Lower lobe of right lung (tissue), 2 donors: ENCODE measurements at places on chromosomes 2 and 18. TPM values are rescaled to one million over a fixed set of nuclear protein-coding genes. Genes with fewer than 3 reads are reported as not detected.

DNA sequence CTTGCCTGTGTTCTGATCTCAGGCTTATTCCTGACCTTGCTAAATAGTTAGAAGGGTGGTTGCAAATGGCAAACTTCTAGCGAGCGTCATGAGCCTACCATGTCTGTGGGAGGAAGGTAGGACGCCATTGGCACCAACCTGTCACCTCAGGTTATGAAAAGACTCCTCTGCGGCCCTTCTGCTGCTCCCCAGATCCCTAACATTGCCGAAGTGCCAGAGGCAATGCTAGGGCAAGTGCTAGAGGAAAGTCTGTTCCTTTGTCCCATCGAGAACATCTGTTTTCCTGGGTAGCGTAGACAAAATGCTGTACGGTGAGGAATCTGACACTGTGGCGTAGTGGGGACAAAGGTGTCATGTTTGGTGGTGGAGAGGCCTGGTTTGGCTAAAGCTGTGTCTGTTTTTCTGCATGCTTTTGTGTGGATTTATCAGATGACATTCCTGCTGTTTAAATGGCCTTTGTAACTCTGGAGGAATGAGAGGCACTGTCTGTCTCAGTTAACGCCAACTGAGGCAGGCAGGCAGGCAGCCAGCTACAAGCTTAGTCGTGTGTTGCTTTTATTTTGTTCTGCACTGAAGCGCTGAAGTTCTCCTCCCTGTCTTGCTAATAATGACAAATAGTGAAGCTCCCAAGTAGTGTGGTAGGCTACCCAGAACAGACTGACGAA is 94.1 kb downstream of the PRPF40A start:
- H3K4me1 ChIP-seq = no peaks in the 10 kb centered on the region
- H3K27ac ChIP-seq = no peak overlapping the region
- H3K27me3 ChIP-seq = no peaks in the 10 kb centered on the region
- peaks cover 33% of the 10 kb centered on the region for H3K36me3 ChIP-seq
- no peak for DNase-seq

DNA sequence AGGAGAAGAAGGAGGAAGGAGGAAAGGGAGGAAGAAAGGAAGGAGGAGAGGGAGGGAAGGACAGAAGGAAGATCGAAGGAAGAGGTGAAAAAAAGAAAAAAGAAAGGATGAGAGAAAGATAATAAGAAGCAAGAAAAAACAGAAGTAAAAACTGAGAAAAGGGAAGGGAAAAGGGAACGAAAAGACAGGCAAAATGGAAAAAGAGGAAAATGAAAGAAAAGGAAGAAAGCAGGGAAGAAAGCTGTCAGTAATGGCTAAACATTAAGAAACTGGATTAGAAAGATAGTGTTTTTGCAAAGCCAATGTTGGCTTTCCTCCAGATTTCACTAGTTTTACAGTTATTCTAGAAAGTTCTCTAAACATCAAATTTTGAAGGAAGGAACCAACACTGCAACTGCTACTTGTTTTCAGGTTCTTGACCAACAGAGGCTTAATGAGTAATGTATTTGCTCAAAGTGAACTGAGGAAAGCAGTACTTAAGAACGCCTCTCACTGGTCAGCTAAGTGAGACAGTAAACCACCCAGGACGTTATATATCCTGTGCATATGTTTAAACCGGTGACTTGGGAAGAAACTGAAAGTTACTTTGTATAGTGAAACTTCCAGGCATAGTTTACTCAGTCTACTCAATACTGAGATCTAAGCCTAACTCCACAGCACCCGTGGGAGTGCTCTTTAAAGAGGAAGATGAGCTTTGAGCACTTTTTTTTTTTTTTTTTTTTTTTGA is 286.2 kb upstream of the TRIB2 start:
- H3K27ac ChIP-seq = no peak overlapping the region
- no peaks in the 10 kb centered on the region for H3K27me3 ChIP-seq
- no peak overlapping the region for H3K4me3 ChIP-seq

DNA sequence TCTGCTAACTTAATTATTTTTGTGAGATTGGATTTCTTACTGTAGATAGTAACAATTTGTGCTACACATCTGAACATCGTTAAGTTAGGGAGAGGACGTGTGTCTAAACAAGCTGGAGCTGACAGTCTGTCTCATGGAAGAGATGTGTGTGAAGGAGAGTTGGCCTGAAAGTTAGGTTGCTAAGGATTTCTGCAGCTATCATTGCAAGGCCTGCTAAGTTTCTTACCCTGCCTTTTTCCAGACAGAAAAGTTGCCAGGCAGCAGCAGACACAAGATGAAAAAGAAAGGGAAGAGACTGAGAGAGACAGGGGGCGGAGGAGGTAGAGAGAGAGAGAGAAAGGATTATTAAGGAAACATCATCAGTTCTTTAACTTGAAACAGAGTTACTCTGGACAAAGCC is 4.1 kb upstream of the LRP1B start:
- H3K27ac ChIP-seq = no peak overlapping the region
- no peak for DNase-seq

DSG1 gene
- not detected for total RNA-seq

DNA sequence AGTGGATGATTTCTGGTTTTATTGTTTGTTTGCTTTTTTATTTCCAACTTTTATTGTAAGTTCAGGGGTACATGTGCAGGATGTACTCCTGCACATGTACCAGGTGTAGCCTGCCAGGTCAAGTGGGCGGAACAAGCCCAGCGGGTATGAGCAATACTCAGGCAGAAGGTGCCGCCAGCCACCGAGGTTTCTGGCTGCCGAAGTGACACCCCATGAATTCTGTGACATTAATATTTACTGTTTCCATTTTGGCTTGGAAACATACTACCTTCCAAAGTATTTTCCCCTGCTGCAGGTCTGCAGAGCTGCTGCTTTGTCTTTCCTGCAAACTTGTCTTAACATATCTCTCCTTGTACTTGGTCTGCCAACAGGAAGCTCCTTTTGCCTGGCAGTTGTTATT is 78.5 kb downstream of the PTPN4 start:
- H3K36me3 ChIP-seq = no peaks in the 10 kb centered on the region
- H3K27ac ChIP-seq = no peak overlapping the region
- H3K27me3 ChIP-seq = no peaks in the 10 kb centered on the region
- H3K4me3 ChIP-seq = no peak overlapping the region
- no peak for DNase-seq

DNA sequence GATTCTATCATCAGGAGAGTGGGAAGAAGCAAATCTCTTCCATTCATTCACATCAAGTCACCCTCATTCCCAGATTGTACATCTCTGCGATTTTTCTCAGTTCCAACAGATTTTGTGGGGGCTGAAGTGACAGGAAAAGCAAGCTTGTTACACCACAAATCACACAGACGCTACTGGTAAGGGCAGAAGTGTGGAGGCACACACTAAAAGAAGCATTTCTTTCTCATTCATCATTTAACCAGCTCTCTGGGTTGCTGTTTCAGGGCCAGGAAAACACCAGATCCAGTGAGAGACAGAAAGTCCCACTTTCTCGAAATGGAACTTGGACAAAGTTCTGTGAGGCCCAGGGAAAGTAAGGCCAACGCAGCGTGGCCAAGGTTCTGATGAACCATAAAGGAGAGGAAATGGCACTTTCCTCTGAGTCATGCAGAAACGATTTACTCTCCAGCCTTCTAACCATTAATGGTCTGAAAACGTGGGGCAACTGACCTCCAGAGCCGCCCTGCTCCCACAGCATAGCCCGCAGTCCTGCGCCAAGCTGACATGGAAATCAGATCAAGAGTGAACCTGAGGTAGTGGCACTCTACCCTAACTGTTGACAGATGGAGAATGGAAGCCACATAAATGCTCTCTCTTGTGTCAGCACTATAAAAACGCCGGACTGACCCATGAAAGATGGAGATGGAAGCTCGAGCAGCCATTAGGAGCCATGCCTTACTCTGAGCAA is 191.0 kb downstream of the C1D start:
- no peaks in the 10 kb centered on the region for H3K36me3 ChIP-seq
- no peaks in the 10 kb centered on the region for H3K4me1 ChIP-seq
- H3K27me3 ChIP-seq = no peaks in the 10 kb centered on the region
- H3K27ac ChIP-seq = no peak overlapping the region

DNA sequence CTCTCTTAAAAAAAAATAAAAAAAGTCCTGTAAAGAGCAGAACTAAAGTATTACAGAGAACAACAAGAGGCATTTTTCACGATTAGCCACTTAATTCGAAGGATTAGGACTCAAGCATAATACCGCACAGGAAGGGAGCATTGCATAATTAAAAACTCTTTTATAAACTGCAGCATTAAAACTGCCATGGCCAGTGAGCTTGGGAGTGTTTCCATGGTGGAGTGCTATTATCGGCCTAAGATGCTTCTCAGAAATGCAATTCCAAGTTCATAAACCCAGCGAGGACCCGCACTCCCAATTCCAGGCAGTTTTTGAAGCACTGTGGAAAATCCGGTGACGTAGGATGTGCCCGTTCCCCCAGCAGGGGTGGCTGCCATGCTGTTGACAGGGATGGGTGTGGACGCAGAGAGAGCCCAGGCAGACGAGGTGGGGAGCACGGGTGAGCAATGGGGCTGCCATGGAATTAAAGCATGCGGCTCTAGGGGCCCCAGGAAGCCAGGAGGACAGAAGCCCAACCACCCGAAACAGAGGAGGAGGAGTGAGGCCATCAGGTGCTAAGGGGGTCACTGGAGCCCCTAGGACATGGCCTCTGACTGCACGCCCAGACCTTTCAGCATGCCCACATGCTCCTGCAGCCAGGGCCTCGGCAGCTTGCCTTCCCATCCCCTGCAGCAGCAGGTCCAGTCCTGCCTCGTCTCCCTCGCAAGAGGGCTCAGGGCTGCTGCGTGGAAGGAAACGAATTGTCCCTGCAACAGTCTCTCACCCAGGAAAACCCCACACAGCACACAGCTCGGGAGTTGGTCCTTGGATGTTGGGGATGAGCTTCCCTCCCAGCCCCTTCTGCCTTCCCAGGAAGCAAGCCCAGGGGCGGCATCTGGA is 233.4 kb downstream of the NDUFA10 start:
- H3K27me3 ChIP-seq = no peaks in the 10 kb centered on the region
- no peak for DNase-seq
- no peak overlapping the region for H3K4me3 ChIP-seq
- H3K27ac ChIP-seq = no peak overlapping the region
- H3K4me1 ChIP-seq = no peaks in the 10 kb centered on the region

CFC1 gene
- not detected for total RNA-seq

DNA sequence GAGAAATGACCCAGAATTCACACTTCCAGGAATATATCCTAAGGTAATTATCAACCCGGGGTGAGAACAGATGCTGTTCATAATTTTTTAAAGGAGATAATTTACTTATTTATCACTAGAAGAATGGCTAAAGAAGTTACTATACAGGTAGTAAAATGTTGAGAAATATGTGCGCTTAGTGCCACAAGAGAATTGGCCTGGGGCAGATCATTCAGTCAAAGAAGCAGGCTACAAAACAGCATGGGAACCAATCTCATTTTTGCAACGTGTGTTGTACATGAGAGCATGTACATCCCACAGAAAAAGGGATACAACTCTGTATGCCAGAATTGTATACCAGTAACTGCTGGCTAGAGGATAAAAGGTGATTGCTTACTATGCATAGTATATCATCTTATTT is 75.2 kb downstream of the VIT start:
- no peak overlapping the region for H3K4me3 ChIP-seq
- H3K27me3 ChIP-seq = no peaks in the 10 kb centered on the region
- no peaks in the 10 kb centered on the region for H3K4me1 ChIP-seq
- no peaks in the 10 kb centered on the region for H3K36me3 ChIP-seq
- no peak for DNase-seq
- no peak overlapping the region for H3K27ac ChIP-seq

GRCh38 chr2:25347205-25347815 is 5.6 kb upstream of the DNMT3A start:
- no peak overlapping the region for H3K4me3 ChIP-seq
- no peaks in the 10 kb centered on the region for H3K36me3 ChIP-seq
- DNase-seq = no peak
- H3K4me1 ChIP-seq = peaks cover 8% of the 10 kb centered on the region
- no peaks in the 10 kb centered on the region for H3K27me3 ChIP-seq
- no peak overlapping the region for H3K27ac ChIP-seq

SLC9A2 gene
- total RNA-seq = 0.35 TPM

ZNF512 gene
- total RNA-seq = 29.5 TPM

- H3K36me3 ChIP-seq = no peaks in the 10 kb centered on the region
- H3K27me3 ChIP-seq = no peaks in the 10 kb centered on the region
- no peaks in the 10 kb centered on the region for H3K4me1 ChIP-seq
- DNase-seq = no peak
- H3K27ac ChIP-seq = no peak overlapping the region
Measured at GRCh38 chr2:150274108-150274507, 213.4 kb downstream of the RND3 start.

DNA sequence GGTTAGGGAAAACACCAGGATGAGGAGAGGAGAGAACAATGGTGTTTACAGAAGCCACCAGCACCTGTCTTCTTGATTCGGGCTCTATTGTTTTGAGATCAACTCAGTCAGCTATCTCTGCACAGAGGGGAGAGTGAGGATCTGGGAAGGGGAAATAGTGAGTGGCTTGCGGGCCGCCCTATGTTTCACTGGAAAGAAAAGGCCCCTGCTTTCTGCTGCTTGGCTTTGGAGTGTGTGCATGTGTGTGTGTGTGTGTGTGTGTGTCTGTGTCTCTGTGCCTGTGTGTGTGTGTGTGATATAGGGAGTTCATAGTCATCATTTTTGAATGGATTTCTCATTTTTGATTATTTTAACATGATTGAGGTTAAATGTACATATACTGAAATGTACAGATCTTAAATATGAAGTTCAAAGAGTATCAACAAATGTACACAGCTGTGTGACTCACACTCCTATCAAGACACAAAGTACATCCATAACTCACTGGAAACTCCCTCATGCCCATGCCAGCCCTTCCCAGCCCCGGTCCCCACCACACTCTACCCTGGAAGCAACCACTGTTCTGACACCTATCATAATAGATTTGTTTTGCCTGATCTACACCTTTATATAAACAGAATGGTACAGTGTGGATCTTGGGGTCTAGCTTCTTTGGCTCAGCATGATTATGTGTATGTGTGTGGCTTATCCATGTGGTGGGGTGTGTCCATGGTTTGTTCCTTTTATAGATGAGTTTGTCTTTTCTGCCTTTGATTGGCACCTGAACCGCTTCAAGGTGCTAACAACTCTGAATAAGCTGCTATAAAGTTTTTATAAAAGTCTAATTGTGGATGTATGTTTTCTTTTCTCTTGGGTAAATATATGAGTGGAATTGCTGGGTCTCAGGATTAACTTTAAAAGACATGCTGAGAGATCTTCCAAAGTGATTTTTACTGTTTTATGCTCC is 258.3 kb downstream of the SETBP1 start:
- DNase-seq = no peak
- no peak overlapping the region for H3K27ac ChIP-seq
- H3K27me3 ChIP-seq = no peaks in the 10 kb centered on the region

DNA sequence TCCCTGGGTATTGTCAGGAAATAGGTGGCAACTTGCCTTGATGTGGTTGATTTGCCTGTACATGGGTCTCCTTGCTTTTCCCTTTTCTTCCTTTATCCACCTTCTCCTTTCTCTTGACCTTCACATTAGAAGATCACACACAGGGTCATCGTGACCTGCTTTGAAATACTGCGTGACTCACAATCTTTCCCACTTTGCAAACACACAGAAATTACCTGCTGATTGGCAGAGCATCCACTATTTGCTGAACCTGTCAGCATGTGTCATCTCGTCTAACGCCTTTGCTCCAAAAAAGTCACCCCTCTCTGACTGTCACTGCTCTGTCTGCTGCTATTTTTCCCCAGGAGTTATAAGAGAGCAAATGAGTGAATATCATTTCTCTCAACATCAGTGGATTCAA is 60.8 kb downstream of the MYO3B start:
- H3K27me3 ChIP-seq = peaks cover 3% of the 10 kb centered on the region
- no peaks in the 10 kb centered on the region for H3K4me1 ChIP-seq
- no peak overlapping the region for H3K27ac ChIP-seq
- H3K4me3 ChIP-seq = no peak overlapping the region
